ENCODE measurements at places on chromosomes 12 and 14.

DNA sequence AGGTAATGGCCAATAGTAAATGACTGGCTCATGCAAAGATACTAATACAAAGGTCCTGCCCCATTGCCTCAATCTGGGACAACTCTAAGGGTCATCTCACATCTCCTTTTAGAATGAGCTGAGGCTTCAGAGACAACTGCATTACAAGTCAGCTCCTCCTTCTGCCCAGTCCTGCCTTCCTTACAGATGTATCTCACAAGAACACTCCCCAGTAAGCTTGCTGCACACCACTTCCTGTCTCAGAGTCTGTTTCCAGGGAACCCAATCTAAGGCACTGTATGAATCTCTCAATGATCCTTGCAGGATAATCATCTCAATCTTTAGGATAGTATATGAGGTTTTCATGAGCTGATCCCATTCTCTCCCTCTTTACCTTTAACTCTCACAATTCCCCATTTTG, 57.8 kb upstream of the ZDHHC17 start:
- no peak for DNase-seq

- no peak for DNase-seq
Observed at GRCh38 chr12:28186500-28186899, 3.8 kb upstream of the CCDC91 start.

GRCh38 chr14:29223947-29224346, 457.4 kb downstream of the FOXG1 start:
- no peak for DNase-seq

GRCh38 chr12:8993827-8994226, 4.5 kb downstream of the KLRG1 start:
- no peak for DNase-seq

DNA sequence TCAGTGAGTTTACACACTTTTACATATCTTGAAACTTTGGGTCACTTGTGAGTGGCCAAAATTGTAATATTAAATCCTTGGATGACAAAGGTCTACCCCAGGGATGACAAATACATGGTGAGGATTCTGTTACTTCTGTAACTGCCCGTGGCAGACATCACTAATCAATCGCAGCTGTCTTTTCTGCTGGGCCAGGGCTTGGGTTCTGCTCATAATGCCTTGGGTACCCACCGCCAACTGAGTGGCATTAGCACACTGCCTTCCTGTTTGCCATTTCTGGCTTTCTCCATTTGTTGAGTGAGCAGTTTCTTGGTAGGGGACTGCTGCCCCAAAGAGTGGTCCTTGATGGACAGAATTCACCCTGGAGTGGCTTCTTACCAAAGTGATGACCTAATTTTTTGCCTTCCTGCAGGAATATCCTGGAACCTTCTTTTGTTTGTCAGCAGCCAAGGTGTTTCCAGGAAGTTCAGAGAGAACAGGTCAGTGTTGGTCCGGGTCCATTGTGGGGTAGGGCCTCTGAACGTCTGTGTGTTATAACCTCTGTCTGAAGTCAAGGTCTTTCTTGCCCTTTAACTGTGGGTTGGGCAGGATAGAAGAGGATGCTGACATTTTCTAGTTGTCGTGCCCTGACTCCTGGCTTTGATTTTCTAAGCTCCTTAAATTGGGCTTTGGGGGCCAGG, 6.2 kb downstream of the TSPAN9 start:
- DNase-seq = no peak

GRCh38 chr14:104098272-104099095, 13.0 kb downstream of the ASPG start:
- no peak for DNase-seq

DNA sequence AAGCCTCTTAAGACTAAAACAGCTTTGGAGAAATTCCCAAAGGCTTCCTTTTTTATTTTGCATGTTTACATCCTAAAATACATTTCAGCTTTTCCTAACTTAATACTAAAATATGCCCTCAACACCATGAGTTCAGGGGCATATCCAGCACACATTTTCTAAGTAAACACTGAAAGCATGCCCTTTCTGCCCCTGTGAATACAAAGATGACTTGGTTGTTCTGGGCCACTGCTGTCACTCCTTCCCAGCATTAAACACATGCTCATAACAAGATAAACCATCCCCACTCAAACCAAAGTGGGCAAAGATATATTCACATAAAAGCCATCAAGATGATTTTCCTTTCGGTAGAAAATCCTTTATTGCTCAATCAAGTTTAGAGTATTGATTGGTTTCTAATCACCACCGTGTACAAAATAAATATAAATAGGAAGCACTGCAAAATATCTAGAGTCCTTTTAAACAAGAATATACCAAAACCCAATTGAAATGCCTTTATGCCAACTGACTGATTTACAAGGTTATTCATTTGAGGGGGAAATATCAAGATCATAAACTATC, 1.9 kb downstream of the CCNB1IP1 start:
- DNase-seq = no peak

GRCh38 chr14:66015071-66015780, 470.9 kb upstream of the CCDC196 start:
- DNase-seq = no peak

GRCh38 chr12:41743835-41744234, 400.8 kb downstream of the GXYLT1 start:
- DNase-seq = no peak

- DNase-seq = no peak
Observed at GRCh38 chr12:38711054-38711453, 194.3 kb downstream of the CPNE8 start.

- no peak for DNase-seq
Observed at GRCh38 chr12:38921025-38921677, 15.8 kb upstream of the CPNE8 start.

GRCh38 chr12:62098132-62098531, 162.1 kb upstream of the USP15 start:
- no peak for DNase-seq

- no peak for DNase-seq
Observed at GRCh38 chr12:10943167-10943566, 4.1 kb upstream of the TAS2R14 start.

DNA sequence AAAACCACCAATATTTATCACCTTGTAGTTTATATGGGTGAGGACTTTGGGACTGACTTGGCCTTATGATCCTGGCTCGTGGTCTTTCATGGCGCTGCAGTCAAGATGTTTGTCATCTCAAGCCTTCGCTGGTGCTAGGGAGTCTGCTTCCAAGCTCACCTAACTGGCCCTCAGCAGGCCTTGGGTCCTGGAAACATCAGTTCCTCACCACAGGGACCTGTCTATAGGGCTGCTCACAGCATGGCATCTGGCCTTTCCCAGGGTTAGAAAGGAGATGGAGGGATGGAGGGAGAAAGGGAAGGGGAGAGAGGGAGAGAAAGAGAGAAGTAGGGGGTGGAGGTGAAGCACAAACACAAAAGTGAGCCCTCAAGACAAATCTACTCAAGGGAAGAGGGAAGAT, 31.7 kb downstream of the VCPKMT start:
- no peak for DNase-seq

DNA sequence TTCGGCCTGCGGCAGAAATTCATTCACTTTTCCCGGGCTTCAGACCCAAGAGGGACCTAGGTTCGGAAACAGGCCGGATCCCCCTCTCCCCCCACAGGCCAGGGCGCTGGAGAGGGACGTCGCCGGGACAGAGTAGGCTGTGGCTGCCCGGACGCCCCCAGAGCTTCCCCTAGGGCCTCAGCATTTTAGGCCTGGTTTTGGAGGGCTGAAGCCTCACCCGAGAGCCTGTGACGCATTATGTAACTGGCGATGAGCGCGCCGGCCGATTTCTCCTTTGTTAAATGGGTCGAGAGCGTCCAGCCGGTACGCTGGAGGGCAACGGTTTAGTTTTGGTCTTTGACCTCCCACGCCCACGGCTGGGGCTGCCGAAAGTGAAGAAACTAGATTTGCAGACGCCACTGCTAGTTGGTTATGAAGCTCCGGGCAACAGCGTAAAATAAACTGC, 657 bp downstream of the PEBP1 start:
- DNase-seq = no peak

DNA sequence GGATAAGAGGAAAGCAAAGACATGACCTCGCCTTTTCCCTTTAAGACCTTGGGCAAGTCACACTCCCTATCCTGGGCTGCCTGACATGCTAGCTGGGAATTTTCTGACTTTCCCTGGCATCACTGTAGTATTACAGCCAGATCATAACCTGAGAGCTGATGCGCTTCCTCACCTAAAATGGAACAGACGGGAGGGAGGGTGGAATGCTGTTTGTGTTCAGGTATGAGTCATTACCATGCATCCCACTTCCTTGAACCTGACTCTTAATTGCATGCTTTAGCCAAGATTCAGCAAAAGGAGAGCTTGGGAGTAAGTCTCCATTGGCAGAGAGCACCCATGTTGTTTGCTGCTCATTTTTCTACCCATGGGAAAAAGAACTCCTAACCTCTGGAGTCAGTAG, 156.5 kb downstream of the KCNK10 start:
- DNase-seq = no peak

DNA sequence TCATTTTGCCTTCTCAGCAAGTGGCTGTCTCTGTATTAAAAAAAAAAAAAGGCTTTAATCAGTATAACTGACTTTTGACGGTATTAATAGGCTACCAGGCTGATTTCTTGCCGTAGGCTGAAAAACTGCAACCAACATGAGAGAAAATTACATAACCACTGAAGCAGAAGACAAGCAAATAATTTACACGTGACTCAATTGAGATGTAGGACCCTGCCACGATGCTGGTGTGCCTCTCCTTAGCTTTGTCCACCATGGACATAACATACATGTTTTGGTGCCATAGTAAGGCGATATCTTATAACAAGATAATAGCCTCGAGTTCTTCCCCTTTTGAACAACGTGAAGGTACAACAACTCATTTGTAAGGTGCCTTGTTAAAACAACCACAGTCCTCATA, 88.7 kb upstream of the GRIP1 start:
- no peak for DNase-seq

DNA sequence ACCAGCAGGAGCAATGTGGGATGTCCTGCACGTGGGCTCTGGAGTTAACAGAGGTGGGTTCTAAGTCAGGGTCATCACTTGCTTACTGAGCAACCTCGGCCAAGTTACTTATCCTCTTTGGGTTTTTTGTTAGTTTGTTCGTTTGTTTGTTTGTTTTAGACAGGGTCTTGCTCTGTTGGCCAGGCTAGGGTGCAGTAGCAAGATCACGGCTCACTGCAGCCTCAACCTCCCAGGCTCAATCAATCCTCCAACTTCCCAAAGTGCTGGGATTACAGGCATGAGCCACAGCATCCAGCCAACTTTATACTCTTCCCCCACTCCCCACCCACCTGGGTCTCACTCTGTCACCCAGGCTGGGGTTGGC, 78.4 kb downstream of the SETD3 start:
- no peak for DNase-seq

GRCh38 chr12:21566223-21566906, 38.3 kb downstream of the GYS2 start:
- DNase-seq = no peak

DNA sequence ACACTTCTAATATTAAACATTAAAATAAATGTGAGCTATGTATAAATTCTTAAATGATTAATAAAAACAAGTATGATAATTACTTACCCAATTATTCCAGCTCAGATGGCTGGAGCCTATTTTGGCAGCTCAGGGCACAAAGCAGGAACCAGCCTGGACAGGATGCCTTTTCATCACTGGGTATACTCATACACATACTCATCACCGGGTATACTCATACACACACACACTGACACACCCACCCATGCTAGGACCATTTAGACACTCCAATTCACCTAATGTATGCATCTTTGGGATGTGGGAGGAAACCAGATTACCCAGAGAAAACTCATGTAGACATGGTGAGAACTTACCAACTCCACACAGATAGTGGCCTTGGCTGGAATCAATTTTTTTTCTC, 57.9 kb upstream of the CNOT2 start:
- no peak for DNase-seq

DNA sequence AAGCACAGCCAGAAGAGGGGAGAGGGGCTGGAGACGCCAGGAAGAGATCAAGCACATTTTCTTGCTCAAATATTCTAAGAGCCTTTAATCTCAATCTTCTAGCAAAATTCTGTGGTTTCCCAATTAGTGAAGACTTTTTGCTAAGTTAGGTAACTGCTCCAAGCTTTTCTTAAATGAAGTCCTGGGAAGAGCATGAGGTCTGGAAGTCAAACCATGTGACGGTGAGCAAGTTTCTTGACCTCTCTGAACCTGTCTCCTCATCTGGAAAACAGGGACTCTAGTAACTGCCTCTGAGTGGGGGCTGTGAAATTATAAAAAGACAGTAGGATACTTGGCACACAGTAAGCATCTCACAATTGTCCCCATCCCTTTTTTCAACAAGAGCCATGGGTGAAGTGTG, 24.1 kb downstream of the BDKRB1 start:
- no peak for DNase-seq

DNA sequence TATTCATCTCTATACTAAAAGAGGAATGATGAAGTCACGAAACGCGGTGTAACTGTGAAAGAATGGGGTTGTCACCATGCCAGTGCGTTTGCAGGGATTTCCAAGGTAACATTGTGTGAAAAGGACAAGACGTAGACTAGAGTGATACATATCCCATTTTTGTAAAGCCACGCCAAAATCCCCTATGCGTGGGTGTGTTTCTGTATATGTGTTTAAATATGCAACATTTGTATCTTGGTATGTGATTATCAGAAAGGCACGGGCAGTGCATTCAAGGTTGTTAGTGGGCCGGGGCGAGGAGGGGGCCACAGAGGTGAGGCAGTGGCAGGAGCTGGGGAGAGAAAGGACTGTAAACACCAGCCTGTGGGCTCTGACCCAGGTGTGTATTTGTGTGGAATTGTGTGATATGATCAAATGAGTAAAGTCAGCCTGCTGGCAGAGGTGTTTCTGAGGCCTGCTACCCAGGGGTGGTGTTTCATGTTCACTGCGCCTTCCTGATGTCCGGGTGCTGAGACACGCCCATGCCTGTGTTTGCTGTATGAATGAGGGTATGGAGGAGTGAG, 137.8 kb downstream of the ADGRD1 start:
- no peak for DNase-seq

DNA sequence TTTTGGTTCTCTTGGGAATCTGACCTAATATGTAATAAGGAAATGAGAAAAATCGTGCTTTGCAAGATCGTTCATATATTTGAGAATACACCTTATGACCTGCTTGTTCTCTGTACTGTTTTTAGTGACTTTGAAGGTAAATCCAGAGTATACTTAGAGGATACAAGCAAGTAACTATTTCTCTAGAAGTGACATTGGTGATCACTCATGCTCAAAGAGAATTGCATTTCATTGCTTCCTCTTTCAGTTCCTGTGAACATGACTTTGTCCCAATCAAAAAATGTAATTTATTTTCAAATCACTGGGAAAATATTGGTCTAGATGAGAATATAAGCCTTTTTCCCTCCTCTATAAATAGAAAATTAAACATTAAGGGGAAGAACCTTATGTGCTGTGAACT, 2.7 kb downstream of the KTN1 start:
- DNase-seq = no peak

- no peak for DNase-seq
Observed at GRCh38 chr12:103748002-103748401, 93.0 kb downstream of the NT5DC3 start.

- peak; percentile 34 for DNase-seq
Observed at GRCh38 chr12:42326541-42327226, 717 bp downstream of the PPHLN1 start.

DNA sequence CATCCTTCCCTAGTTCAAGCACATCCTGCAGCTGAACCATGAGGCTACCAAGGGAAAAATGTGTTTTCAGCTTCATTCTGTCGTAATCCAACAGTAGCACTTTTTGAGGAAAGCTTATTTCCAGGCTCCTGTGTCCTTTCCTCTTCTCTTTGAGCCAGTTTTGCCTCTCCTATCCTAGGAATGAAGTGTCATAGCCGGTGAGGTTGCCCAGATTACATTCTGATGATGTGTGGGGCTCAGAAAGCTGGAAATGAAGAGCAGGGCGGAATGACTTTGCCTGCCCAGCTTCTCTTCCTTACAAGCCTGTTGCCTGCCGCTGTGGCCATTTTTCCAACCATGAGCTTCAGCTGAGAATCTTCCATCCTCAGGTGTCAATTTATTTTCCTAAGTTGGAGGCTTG, 381.8 kb downstream of the NUAK1 start:
- no peak for DNase-seq

All from activated naive CD8-positive, alpha-beta T cell treated with anti-CD3 and anti-CD28 coated beads, Interleukin-2, amount 10 ng/mL, durations not matched to agents 7 days and 5 days (primary cell).